NCI-H1105 treated with DMSO at 0.1 percent for 48 hours (cell line): ENCODE measurements at places on chromosomes 7 and 10.

- no peak for DNase-seq
Observed at GRCh38 chr7:16649196-16649595, 3.2 kb downstream of the BZW2 start.

GRCh38 chr10:101287997-101288635, 58.9 kb upstream of the LBX1 start:
- DNase-seq, result peak; percentile 76

- no peak for DNase-seq
Observed at GRCh38 chr7:31724696-31725095, 37.7 kb downstream of the PPP1R17 start.

DNA sequence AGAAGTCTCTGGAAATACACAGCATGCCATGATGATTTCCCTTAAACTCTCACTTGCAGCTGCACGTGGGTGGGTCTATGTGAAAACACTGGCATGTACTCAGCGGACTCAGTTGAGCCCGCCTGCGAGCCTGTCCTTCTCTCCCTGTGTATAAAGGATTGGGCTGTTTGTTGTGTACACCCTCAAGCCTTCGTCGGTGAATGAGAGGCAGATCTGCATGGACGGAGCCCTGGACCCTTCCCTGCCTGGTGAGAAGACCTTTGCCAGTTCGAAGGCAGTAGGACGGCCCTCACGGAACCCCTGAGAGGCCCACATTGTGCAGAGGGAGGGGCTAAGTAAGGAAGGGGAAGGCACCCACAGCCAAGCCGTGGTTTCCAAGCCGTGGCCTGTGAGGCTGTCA, 121.2 kb downstream of the WDFY4 start:
- no peak for DNase-seq
